Breast epithelium (tissue), 4 donors: ENCODE measurements at places on chromosomes 6 and 20. TPM values are rescaled to one million over a fixed set of nuclear protein-coding genes. Genes with fewer than 3 reads are reported as not detected.

- DNase-seq: no peak
These were observed 257.6 kb downstream of the NRN1 start for GRCh38 chr6:5749016-5749650.

The OR2H1 gene
- not detected for total RNA-seq

GRCh38 chr6:148957752-148958151 is 210.9 kb downstream of the UST start:
- DNase-seq: no peak

- DNase-seq: no peak
These were observed 85.8 kb downstream of the GFRA4 start for GRCh38 chr20:3577366-3577765.

The VWA7 gene
- total RNA-seq: not detected

DNA sequence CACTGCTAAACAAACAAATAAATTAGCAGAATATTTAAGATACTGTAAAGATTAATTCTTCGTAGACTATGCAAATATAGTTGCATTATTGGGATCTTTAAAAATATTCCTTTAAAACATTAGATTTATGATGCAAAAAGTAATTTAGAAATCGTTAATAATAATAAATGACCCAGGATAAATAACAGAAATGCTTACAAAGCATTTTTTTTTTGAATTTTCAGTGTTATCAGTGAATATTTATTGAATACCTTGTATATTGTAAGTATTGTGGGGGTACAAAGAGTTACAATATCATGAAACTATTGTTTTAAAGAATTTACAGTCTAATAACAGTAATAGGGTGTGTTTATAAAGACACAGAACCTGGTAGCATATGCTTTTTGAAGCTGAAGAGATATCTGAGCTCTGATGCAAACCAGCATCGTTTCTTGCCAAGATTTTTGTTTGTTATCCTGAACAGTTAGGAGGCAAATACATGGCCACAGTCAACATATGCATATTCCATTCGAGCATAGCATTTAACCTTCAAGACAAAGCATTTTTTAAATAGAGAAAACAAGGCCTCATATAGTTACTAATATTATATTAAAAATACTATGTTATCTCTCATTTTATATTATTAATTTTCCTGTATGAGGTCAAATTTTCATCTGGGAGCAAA is 487.2 kb downstream of the PHF3 start:
- no peak for DNase-seq

The OTOR gene
- not detected for total RNA-seq

DNA sequence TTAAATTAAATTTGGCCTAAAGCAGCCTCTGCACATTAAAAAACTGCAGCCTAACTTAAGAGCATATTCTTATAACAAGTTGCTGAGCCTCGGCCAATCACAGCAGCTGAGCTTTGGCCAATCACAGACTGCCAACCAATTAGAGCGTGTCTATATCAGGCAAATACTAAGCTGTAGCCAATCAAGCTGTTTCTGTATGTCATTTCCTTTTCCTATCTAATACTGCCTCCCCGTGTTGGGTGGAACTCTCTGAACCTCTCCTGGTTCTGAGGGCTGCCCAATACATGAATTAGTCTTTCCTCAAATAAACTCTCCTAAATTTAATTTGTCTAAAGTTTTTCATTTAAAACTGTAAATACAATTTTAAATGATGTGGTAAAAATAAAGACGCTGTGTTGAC is 3.9 kb upstream of the TMEM244 start:
- no peak for DNase-seq
